Activated CD4-positive, alpha-beta T cell treated with anti-CD3 and anti-CD28 coated beads, Interleukin-2, amount 10 ng/mL, durations not matched to agents 7 days and 5 days (primary cell): ENCODE measurements at places on chromosomes 1 and 21. TPM values are rescaled to one million over a fixed set of nuclear protein-coding genes. Genes with fewer than 3 reads are reported as not detected.

Gene MIER1
- 56.9 TPM for total RNA-seq

DNA sequence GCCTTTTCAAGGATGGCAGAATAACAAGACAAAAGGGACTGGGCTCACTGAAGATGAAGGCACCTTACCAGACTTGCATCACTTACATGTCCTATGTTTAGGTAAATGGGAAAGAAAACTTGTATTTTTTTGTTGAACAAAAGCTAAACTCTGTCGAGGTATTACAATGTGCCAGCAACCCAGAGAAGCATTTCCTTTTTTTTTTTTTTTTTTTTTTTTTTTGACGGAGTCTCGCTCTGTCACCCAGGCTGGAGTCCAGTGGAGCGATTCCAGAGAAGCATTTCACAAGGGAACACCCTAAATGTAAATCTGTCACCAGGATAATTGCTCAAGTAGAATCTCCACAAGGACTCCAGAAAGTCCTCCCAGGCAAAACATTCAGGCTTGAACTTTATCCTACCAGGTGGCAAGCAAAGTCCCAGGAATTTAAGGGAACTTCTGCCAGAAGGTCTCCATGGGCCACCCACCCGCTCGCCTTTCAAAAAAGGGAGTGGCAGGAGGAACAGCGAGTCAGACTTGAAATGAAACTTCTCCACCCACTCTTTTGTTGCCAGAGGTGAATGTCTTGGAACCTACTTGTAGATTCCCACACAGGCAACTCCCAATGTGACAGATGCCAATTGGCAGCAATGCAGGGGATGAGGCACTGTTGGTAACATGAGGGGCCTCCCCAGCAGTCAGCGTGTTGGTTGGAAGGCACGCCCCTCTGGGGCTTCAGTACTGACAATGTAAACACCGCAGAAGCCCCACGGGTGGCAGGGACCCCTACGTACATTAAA, 125.0 kb downstream of the TIAM1 start:
- DNase-seq, result no peak

Gene KRTAP22-1
- total RNA-seq, result not detected

- no peak for DNase-seq
Observed at GRCh38 chr1:44676484-44677200, 2.1 kb downstream of the ARMH1 start.

- no peak for DNase-seq
Observed at GRCh38 chr1:145716641-145717345, 2.5 kb upstream of the CD160 start.

GRCh38 chr1:181043025-181043888, 9.5 kb downstream of the MR1 start:
- DNase-seq, result no peak

- no peak for DNase-seq
Observed at GRCh38 chr1:16451841-16452528, 11.5 kb downstream of the NECAP2 start.

Gene PAQR6
- total RNA-seq, result 6.2 TPM

GRCh38 chr1:55938376-55938850, 641.0 kb downstream of the PLPP3 start:
- no peak for DNase-seq
